ENCODE measurements at places on chromosomes 4 and X. TPM values are rescaled to one million over a fixed set of nuclear protein-coding genes. Genes with fewer than 3 reads are reported as not detected.

The XK gene
- under 0.01 TPM for total RNA-seq

The TCP11X1 gene
- not detected for total RNA-seq

The ARR3 gene
- total RNA-seq = not detected

The PPP2R2C gene
- 0.04 TPM for total RNA-seq

The OPRPN gene
- not detected for total RNA-seq

The FREM3 gene
- 0.18 TPM for total RNA-seq

- no peak for DNase-seq
Observed at GRCh38 chrX:7269991-7270390, 122.0 kb upstream of the PUDP start.

GRCh38 chr4:2395038-2395437, 23.4 kb downstream of the ZFYVE28 start:
- no peak for DNase-seq

DNA sequence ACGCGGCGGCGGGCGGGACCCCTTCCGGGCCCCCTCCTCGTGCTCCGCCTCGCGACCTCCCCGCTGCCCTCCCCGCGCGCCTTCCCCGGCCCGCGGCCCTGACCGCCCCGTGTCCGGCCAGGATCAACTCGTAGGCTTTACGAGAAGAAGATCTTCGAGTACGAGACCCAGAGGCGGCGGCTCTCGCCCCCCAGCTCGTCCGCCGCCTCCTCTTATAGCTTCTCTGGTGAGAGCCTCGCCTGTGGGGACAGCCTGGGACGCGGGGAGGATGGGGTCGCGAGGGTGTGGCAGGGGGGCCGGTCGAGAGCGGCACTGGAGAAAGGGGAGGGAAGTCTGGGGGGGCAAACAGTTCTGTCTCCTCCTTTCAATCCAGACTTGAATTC, 465 bp downstream of the EMD start:
- no peak for DNase-seq

DNA sequence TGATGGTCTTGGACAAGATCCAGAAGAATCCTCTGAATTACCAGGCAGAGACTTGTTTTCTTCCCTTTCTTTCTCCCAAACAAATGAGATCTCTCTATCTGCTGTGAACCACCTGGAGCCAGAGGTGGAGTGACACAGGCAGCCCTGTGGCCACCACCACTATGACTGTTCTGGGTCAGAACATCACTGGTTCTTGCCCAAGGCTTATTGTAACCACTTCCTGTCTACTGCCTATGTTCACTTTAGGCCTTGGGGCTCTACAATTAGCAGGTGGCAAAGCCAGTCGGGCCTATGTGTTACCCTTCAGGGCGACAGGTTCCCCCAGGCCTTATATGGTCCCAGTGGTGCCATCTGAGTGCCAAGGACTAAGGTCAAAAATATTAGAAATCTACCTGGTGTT, 161.2 kb downstream of the GLUD2 start:
- DNase-seq = no peak

- DNase-seq = no peak
Observed at GRCh38 chr4:22900876-22901275, 208.1 kb downstream of the GBA3 start.

GRCh38 chr4:151641983-151642382, 118.8 kb downstream of the GATB start:
- DNase-seq = no peak

- no peak for DNase-seq
Observed at GRCh38 chr4:2832981-2833670, 10.5 kb upstream of the ADD1 start.

GRCh38 chr4:12123707-12124106, 695.0 kb upstream of the HS3ST1 start:
- no peak for DNase-seq

DNA sequence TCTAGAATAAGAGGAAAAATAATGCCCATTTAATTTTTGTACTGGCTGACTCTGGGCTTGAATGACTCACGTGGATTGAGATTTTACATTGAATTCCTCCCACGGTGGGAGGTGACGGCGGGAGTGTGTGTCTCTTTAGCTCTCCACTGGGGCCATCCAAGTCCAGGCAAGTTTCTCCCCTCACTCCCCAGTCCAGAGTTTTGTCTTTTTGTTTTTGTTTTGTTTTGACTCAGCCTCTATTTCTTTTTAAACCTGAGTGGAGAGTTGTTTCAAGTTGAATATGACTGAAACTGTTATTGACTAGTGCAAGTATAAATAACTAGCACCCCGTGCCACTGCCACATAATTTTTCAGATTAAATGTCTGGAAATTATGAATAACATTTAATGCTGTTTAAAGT, 13.6 kb downstream of the CHST7 start:
- no peak for DNase-seq

GRCh38 chr4:66489370-66489769, 819.1 kb upstream of the EPHA5 start:
- no peak for DNase-seq

GRCh38 chrX:5791721-5792120, 436.9 kb downstream of the NLGN4X start:
- no peak for DNase-seq

DNA sequence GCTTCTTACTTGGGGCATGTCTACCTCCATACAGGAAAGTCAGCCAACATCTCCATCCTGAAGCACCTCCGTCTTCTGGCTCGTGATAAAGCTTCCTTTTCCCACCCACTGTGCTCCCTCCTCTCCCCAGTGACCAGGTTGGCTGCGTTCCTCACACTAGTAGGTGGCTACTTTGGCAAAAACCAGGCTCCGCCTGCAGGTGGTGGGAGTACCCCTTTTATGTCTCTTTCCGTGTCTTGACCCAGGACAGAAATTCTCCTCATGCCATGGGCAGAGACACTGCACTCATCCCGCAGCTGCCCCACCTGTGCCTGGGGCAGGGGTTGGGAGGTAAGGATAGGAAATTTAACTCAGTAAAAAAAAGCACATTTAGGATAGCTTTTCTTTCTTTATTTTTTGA, 50.9 kb downstream of the ENPP6 start:
- no peak for DNase-seq

- no peak for DNase-seq
Observed at GRCh38 chr4:8051644-8052043, 107.0 kb downstream of the ABLIM2 start.

- DNase-seq = no peak
Observed at GRCh38 chr4:119540249-119540648, 88.4 kb downstream of the PDE5A start.

Data from pulmonary artery endothelial cell (primary cell).